ENCODE measurements at places on chromosomes 6 and 20.

DNA sequence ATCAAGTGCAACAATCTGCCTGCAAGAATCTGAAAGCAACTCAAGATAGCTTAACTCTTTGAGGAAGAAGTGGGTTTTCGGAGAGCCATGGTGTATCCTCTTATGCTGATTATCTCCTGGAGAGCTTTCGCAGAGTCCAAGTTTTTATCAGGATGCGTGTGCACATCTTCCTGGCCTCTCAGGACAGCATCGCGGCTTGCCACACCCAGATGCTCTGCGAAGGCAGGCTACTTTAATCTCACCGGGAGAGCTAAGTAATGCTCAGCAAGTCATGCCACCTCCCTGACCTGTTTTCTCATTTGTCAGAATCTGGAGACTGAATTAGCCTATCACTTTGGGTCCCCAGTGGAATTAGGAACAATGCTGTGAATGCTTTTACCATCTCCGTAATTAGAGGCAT lies 52.9 kb downstream of the TTI1 start:
- no peak for DNase-seq

DNA sequence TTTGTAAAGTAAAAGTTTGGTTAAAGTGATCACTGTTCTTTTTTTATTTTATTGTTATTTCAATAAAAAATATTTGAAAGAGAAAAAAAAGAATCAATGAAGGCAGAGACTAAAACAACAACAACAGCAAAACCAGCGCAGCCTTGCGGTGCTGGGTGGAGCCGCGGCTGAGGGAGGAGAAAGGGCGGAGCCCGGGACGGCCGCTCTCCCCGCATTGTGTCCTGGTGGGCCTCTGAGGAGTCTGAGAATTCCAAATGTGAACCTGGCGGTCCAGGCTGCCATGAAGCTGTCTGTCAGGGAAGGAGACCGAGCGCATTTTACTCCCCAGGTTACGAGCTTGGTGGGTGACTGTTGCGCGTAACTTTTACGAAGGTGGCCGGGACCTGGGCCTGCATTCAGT lies 43.2 kb downstream of the TMEM242 start:
- no peak for DNase-seq

DNA sequence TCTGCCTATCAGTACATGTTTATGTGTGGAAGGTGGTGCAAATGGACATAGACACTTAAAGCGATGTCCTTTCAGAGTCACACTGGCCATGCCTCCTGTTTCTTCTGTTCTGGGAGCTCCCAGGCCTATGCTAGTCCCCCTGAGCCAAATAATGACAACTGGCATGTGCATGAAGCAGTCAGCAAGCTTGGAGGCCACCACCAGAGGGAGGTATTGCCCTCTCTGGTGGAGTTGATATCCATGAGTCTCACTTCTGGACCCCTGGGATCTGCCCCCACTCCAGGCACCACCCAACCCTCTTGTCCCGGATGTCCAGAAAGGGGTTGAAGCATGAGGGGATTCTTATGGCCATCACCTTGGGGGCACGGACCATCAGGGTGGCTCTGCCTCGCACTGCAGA lies 172.2 kb downstream of the AIG1 start:
- DNase-seq = no peak

- DNase-seq = no peak
Measured at GRCh38 chr20:35318502-35319157, 26.4 kb upstream of the FAM83C start.

GRCh38 chr6:13803581-13803980 lies 10.8 kb downstream of the MCUR1 start:
- DNase-seq = no peak

DNA sequence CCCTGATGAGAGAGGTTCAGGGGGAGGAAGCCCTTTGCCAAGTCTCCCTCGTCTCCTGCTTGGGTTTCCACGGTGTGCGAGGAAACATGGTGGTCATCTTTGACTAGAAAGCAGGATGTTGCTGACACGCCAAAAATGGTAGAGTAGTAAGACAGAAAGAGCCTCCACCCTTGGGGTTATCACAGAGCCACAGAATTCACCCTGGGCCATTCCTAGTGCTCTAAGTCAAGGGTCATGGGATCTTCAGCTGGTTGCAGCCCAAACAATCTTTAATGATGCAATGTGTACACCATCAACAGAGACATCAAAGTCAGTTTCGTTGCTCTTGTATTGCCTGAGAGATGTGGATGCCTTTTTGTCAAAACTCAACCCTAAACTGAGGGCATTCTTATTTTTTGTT lies 201.9 kb downstream of the LY86 start:
- DNase-seq = no peak

DNA sequence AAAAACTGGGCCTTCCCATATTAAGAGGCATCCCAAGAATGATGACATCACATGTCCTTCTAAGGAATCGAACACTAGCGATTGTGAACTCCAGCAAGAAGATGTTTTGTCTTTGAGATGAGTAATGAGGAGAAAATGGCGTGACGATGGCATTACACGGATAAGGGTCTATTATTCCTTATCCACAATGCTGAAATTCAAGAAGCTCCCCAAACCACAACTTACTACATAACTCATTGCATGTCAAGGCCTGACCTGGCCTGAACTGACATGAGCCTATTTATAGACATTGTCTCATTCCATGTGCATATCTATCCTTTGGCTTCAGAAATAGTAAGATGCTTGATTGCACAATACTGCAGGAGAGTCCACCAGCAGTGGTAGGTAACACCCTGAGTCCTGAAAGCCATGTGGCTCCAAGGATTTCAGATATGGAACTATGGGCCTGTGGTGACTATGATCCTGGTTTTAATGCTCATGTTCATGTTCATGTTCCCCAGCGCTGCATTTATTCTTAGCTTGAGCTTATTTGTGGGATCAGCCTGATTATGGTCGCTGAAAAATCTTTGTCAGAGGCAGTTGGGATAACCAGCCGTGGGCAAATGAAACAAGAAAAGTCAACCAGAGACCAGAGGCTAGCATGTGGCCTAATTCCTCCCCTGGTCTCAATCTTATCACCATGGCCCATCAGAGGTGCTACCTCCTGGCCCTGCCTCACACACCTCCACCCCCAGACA lies 183.2 kb upstream of the JARID2 start:
- no peak for DNase-seq

- DNase-seq = no peak
Measured at GRCh38 chr6:7153789-7154188, 46.0 kb downstream of the RREB1 start.

DNA sequence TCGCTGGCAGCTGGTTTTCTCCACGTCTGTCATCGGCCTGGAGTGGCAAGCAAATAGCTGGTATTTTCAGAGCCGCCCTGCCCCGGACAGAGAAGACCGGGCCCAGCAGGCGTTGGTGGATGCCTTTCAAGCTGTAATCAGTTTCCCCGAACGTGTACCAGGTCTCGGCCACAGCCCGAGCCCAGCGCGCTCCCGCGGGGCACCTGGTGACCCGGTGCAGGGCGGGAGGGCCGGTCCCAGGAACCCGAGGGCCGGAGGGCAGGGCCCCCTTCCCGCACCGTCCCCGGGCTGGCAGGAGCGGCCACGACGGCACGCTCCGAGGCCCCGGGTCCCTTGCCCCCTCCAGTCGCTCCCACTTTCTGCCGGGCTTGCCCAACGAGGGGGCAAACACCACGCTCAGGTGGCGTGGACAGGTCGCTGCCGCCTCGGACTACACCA lies 348 bp upstream of the PYGB start:
- no peak for DNase-seq

- no peak for DNase-seq
Measured at GRCh38 chr6:37799263-37799644, 20.3 kb upstream of the ZFAND3 start.

DNA sequence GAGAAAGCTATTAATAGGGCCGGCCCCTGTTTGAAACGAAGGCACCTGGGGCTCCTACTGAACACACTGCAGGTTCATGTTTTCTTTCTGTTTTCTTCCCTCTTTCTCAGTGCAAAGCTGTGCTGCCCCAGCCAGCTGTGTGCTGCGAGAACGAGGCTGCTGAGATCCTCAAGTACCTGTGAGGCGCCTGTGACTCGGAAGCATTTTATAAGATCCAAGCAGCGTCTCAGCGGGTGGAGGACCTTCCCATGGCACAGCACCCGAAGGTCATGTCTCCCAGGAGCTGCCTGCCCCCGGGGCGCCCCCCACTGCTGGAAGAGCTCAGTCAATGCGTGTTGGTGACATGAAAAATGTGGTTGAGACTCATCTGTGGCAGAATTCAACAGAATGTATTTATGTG lies 66.3 kb downstream of the SMOC2 start:
- no peak for DNase-seq

DNA sequence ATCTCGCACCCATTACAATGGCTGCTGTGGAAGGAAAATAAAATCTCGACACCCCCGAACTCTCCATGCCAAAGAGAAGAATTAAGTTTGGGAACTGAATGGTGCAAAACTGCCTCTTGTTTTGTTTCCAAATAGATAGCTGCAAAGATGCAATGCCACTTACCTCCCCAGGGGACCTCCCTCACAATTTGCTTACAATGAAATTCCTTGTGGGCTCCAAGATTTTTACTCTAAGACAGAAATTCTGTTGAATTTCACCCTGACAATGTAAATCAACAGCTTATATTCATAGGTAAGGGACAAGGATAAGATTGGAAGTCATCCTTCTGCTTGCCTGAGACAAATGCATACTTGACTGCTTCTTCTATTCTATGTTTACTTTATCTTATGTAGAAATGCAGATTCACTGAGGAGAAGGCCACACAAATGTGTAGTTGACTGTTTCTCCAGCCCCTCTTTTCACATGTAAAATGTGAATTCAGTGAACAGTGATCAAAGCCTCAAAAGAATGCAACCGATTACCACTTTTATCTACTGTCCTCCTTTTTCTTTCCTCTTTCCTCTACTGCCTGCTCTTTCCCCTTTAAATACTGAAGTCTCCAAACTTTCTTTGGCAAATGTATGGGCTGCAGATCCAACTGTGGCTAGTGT lies 36.6 kb downstream of the ADGRF4 start:
- no peak for DNase-seq

GRCh38 chr6:110881546-110882273 lies 7.1 kb downstream of the AMD1 start:
- no peak for DNase-seq
